ENCODE measurements at places on chromosomes 6 and 20. TPM values are rescaled to one million over a fixed set of nuclear protein-coding genes. Genes with fewer than 3 reads are reported as not detected.

OR2B2 gene
- total RNA-seq, result not detected

MAN1A1 gene
- 37.3 TPM for total RNA-seq

IRAK1BP1 gene
- total RNA-seq, result 2.6 TPM

MYLK4 gene
- 0.25 TPM for total RNA-seq

WFDC12 gene
- not detected for total RNA-seq

RWDD2A gene
- total RNA-seq, result 1.6 TPM

TMEM242 gene
- total RNA-seq, result 12.2 TPM

LGSN gene
- total RNA-seq, result not detected

SLC22A1 gene
- total RNA-seq, result 0.75 TPM

NKX2-2 gene
- total RNA-seq, result not detected

WFDC13 gene
- total RNA-seq, result not detected

OTOR gene
- total RNA-seq, result not detected

CLPSL1 gene
- total RNA-seq, result not detected

ADTRP gene
- 4.2 TPM for total RNA-seq

SERPINB1 gene
- total RNA-seq, result 55.3 TPM

ME1 gene
- total RNA-seq, result 0.44 TPM

POU3F2 gene
- total RNA-seq, result not detected

PLEKHG1 gene
- 7.7 TPM for total RNA-seq

RBPJL gene
- not detected for total RNA-seq

TNFRSF21 gene
- total RNA-seq, result 2.0 TPM

ECT2L gene
- total RNA-seq, result not detected

HLA-DQA1 gene
- 6.9 TPM for total RNA-seq

KCNK5 gene
- total RNA-seq, result 32.0 TPM

C6orf89 gene
- total RNA-seq, result 35.9 TPM

HRH3 gene
- not detected for total RNA-seq

ERVFRD-1 gene
- not detected for total RNA-seq

LKAAEAR1 gene
- total RNA-seq, result not detected

TMEM200A gene
- 0.70 TPM for total RNA-seq

TAGAP gene
- total RNA-seq, result 119 TPM

SERINC3 gene
- 54.7 TPM for total RNA-seq

MRPL2 gene
- 108 TPM for total RNA-seq

BAG2 gene
- total RNA-seq, result 11.7 TPM
